ENCODE measurements at places on chromosomes 3 and 15.
A peak's percentile ranks its signal among the peaks of the same experiment; 100 is the strongest.

DNA sequence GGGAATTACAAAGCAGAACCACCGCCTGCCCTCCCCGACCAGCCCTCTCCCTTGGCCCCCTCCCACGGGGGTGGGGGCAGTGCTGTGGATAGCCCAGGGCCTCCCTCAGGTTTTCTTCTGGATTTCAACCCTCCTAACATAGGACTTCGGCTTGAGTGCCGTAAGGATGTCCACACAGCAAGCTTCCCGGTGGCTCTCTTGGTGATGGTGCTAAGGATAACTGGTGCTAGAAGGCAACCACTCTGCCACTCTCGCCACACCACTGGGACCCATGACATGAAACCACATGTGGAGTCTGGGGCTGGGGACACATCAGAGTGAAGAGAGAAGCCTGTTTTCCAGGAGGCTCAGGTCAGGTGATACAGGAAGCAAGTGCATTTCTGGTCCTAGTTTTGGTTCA lies 35.4 kb downstream of the SCN5A start:
- no peak for DNase-seq

DNA sequence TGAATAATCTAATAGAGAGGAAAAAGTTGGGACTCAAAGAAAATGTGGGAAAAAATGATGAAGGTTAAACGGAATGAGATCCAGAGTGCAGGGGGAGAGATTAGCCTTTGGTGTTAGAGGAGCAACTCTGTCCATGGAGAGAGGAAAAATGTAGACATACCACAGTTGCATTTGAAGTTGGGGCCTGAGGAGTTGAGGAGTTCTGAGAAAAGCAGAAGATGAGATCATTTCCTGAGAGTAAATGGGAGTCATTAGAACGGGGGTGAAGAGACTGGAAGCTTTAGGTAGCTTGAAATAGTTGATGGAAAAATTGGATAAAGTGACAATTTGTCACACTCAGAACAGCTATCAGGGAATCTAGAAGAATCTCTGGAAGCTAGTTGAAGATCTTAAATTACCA lies 7.3 kb downstream of the CCR5AS start:
- no peak for DNase-seq

DNA sequence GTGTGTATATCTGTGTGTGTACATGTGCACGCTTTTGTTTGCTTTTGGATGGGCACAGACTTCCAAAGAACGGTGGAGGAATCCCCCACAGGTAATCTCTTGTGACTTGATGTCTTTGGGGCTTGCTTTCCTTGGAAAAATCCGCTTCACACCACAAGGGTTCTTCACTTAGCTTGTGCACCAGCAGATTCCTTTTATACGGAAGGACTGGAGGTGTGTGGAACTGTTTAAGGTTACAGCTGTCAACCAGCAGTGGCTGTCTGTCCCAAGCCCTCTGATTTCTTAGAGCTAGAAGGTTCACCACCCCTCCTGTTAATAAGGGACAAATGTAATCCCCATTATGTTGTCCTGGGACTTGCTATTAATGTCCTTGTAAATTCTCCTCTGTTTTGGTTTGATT lies 193.5 kb downstream of the ITPR1 start:
- DNase-seq: no peak

- DNase-seq: peak; percentile 58
These were observed 524.2 kb downstream of the NAALADL2 start for GRCh38 chr3:175383371-175383770.

DNA sequence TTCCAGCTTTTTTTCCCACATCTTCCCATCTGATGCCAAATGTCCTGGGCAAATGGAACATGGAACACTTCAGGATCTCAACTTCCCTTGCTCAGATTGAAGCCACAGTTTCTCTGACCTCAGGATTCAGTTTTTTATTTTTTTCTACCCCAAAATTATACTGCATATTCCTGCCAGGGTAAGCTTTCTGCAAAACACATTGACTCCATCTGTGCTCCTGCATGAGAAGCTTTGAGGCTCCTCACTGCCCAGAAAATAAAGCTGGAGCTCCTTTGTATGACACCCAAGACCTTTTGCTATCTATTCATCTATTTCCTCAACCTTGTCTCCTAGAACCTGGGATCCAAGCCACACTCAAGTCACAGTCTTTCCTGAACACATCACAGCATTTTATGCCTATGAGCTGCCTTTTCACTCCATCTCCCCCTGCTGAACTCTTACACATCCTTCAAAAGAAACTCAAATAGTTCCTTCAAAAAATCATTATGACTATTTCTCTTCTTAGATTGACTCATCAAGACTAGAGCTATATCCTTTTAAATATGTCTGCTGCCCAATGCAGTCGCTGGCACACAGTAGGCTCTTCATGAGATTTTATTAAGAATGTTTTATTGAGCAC lies 57.4 kb upstream of the PSMD6 start:
- no peak for DNase-seq

GRCh38 chr15:80572337-80572736 lies 122.8 kb upstream of the ABHD17C start:
- no peak for DNase-seq

- DNase-seq: peak; percentile 96
These were observed 110.3 kb downstream of the MYLK start for GRCh38 chr3:123773681-123774431.

DNA sequence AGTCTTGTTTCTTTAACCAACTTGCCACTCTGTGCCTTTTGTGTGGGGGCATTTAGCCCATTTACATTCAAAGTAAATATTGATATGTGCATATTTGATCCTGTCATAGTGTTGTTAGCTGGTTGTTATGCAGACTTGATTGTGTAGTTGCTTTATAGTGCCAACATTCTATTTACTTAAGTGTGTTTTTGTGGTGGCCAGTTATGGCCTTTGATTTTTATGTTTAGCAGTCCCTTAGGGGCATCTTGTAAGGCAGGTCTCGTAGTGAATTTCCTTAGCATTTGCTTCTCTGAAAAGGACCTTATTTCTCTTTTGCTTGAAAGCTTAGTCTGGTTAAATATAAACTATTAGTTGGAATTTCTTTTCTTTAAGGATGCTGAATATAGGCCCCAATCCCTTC lies 282.8 kb upstream of the NECTIN3 start:
- no peak for DNase-seq

DNA sequence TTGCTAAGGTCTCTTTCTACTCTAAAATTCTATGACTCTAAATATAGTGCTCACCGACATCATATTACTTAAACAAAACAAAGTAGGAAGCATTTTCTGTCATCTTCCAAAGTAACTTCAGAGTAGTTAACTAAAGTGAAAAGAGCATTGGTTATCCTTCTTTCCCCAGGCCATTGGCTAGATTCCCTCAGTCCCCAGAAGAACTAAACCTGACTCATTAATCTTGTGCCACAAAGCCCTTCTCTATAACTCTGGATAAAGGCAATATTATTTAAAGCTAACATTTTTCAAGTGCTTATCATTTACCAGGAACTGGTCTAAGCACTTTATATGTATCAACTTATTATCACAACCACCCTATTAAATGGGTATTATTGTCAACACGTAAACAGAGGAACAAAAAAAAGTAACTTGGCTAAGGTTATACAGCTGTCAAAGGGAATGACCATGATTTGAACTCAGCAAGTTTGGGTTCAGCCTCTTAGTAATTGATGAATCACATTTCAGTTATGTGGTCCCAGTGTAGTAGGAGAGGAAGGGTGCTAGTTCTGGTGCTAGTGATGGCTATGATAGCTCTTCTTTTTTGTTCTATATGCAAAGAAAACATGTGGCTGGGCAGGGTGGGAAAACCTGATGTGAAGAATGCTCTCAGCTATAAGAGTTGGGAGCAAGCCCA lies 304.9 kb downstream of the FGF12 start:
- DNase-seq: no peak

DNA sequence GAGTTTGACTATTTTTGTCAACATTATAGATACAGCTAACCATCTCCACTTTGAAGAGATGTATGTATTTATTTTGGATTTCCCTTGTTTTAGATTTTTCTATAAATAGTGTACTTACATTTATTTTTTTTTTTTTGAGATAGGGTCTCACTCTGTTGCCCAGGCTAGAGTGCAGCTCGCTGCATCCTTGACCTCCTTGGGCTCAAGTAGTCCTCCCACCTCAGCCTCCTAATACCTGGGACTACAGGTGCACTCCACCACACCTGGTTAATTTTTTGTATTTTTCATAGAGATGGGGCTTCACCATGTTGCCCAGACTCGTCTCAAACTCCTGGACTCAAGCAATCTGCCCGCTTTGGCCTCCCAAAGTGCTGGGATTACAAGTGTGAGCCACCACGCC lies 55.3 kb upstream of the TRPM1 start:
- no peak for DNase-seq

GRCh38 chr3:115226844-115227445 lies 79.9 kb upstream of the ZBTB20 start:
- DNase-seq: no peak

DNA sequence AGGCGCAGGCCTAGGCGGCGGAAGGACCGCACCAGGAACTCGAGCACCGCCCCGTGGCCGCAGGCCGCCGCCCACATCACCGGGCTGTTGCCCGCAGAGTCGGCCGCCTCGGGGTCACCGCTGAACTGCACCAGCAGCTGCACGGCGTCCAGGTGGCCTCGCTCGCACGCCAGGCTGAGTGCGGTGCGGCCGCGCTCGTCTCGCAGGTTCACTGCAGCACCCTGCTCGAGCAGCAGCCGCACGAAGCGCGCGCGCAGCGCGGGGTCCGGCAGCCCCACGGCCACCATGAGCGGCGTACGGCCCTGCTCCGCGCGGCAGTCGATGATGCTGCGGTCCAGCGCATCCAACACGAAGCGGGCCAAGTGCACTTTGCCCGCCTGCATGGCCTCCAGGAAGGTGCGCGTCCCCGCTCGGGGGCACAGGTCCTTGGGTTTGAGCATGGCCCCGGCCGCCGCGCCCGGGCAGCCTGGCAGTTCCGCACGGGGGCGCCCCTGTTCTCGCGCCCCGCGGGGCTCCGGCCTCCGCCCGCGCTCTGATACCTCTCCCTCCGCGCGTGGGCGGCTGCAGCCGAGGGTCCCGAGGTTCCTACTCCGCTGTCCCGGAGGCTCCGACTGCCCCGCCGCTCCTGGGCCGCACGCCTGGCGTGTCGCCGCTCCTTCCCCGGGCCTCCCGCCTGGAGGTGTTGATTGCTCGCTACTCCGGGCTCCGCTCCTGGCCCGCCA lies 556 bp downstream of the ANKRD63 start:
- DNase-seq: no peak

DNA sequence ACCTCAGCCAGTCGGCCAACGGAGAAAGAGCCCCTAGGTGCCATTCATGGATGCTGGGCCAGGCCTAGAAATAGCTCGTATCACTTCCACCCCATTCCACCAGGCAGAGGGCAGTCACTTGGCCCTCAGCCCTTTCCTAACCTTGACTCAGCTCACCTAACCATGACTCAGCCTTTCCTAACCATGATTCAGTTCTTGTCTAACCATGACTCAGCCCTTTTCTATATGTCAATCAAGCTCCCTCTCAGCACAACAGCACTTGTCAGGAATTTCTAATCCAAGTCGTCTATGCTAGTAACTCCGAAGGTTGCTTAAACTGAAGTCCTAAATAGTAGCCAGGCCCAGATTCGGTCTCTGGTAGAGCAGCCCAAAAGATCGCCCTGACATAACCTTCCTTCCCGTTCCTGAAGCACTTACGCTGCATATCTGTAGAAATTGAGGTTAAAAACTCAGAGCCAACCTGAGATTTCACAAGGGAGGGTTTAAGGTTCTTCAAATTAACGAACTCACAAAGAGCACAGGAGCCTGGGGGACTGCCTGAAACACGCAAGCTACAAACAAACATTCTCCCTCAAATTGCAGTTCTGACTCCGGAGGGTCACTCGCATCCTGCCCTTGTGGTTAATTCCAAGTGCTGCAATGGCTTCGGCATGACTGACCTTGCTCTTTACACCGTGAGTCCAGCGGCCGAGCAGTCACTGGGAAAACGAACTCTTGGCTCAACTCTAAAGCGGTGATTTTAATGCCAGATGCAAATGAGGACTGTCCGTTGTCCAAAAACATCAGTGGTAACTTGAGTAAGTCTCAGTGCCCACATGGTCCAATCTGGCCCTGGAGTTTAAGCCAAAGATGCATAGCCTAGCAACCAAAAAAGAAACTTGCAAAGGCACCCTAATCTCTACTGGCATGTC lies 99.9 kb downstream of the ADAMTS17 start:
- no peak for DNase-seq

DNA sequence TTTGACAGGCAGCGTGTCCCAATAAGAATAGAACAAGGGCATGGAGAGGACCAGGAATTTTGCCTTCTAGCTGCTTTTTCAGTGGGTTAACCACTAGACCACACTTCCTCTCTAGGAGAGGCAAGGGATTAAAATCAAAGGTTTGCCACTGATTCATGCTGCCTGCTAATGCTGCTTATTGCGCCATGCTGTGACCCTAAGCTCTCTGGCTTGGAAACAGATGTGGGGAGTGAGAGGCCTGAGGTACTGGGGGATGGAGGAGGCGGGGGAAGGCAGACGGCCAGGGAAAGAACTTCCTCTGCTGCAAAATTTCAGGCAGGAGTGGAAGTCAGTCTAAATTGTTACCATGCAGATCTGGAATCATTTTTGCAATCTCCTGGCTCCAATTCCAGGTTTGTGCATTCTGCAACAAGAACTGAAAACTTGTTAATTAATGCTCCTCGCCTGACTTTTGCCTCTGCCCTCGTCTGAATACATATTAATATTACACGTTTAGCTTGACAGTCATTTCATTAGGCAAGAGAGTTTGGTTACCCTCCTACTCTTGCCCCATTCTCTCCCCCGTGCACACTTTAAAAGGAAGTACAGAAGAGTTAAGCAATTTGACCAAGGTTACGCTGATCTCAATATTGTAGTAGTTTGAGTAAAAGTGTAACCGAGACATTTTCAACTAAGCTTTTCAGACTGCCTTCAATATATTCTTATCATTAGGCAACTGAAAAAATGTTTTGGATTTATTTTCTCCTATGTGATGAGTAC lies 121.7 kb upstream of the SPRED1 start:
- DNase-seq: peak; percentile 94

DNA sequence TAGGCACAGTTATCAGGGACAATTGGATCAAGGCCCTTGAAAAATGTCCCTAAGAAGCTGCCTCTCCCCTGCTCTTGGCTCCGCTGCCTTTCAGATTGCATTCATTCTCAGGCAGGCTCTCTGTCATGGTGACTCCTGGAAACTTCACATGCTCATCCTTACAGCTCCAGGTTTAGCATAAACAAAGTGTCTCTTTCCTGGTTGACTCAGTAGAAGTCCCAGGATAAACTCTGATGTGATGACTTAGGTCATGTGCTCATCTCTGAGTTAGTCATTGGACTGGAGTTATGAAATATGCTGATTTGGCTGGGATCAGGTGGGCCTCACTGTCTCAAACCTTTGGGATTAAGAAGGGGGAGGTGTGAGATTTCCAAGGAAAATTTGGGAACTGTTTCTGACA lies 243.8 kb downstream of the ZNF621 start:
- no peak for DNase-seq

DNA sequence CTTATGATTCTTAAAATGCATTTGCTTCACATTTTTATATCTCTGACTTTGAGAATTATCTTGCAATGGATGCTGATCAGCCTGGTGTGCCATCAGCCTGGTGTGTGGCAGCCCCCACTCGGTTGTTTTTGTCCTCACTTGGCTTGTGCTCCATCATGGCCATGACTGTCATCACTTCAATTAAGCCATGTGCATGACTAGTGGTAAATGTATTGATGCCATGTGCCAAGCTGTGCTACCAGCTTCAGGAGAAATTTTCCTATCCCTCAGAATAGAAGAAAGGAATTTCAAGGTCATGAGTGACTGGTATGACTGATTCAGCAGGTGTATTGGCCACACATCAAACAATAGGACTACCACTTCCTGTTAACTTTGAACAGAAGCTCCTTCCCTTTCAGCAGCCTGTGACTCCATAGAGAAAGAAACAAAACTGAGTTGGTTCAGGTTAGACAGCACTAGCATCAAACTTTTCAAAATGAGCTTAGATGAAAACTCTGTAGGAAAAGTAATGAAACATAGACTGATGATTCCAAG lies 251.7 kb downstream of the GRM7 start:
- DNase-seq: no peak

GRCh38 chr15:99273801-99274200 lies 22.5 kb downstream of the LRRC28 start:
- DNase-seq: no peak
